ENCODE measurements at places on chromosomes 12 and 14.

GRCh38 chr12:46100551-46101484 lies 110.4 kb upstream of the SCAF11 start:
- no peak for DNase-seq

GRCh38 chr14:54918427-54918826 lies 15.8 kb upstream of the GCH1 start:
- no peak for DNase-seq

- no peak for DNase-seq
These were observed 8.1 kb downstream of the VPS37B start for GRCh38 chr12:122887819-122888212.

DNA sequence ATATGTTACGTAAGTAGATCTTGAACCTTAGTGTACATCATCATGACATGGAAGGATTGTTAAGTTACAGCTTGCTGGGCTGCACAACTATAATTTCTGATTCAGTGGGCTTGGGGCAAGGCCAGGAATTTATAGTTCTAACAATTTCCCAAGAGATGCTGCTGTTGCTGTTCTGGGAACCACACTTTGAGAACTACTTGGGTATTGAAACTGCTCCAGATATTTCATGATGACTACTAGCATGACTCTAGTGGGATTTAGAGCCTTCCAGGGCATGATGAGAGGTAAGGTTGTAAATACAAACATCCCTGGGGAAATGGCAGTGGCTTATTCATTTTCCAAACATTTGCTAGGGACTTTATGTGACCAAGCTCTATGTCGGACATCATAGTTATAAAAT lies 904.8 kb upstream of the SEL1L start:
- DNase-seq: no peak

All from CD4-positive, alpha-beta T cell treated with Interleukin-4 for 1 hour (primary cell).